Hippocampal formation (tissue), 2 donors: ENCODE measurements at places on chromosomes 12 and 14.

- DNase-seq, result no peak
Measured at GRCh38 chr14:33611405-33612196, 339.3 kb downstream of the EGLN3 start.

- DNase-seq, result no peak
Measured at GRCh38 chr14:32186248-32186647, 15.6 kb upstream of the RNU6-7 start.

DNA sequence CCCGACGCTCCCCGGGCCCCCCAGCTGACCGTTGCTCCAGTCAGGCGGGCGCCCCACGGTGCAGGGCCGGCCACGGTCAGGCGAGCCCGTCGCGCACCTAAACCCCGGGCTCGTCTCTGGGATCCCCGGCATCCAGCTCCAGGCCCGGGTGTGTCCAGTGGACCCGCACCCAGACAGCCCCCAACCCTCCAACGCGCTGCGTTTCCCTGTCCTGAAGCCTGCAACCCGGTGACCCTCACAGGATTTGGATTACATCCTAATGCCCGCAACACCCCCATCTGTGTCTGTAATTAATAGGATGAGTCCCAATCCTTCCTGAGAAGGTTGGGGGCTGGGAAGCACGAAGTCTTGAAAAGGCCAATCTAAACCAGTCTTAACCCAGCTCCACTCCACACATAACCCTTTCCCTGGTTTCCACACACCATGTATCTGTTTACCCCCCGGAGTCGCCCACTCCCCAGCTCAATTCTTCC, 10.4 kb downstream of the CPNE6 start:
- DNase-seq, result no peak

GRCh38 chr14:30573966-30574365, 15.0 kb downstream of the G2E3 start:
- no peak for DNase-seq

DNA sequence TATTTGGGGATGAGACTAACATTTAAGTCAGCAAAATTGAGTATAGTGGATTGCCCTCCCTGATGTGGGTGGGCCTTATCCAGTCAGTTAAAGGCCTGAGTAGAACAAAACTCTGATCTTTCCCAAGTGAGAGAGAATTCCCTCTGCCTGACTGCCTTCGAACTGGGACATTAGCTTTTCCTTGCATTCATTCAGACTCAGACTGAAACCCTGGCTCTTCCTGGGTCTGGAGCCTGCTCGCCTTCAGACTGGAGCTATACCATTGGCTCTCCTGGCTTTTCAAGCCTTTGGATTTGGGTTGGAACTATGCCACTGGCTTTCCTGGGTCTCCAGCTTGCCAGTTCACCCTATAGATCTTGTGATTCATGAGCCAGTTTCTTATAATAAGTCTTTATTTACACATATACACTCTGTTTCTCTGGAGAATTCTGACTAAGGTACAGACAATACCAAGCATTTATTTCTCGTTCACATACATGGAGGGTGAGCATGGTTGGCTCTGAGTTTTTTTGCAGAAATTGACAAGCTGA, 296.5 kb downstream of the ERC1 start:
- DNase-seq, result no peak

GRCh38 chr12:2739832-2740641, 54.7 kb upstream of the FKBP4 start:
- DNase-seq, result peak; percentile 9

DNA sequence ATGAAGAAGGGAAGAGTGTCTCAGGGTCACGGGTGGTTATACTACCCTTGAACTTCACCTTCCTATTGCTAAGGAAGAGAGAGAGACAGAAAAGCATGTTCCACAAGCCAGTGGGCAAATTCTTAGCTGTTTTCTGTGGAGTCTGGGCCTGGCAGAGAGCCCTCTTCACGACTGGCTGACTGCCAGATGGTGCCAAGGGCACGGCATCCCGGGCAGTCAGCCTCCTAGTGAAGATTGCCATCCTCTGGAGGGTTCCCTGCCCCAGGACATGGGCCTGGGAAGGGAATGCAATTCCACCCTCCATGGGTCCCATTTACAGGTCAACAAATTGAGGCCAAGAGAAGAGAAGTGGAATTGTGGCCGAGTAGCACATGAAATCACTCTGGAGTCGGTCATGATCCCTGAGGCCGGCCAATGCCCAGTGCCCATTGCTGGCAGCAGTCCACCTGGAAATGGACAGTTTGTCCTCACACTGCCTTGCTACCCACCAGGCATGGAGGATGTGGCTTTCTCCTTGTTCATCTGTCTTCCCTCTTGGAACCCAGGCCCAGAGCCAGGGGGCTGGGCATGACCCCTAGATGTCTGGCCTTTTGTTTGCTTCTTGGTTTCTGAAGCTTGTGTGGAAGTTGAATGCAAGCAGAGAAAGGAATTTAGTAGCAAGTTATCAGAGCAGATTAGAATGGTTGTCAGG, 9.9 kb downstream of the TUNAR start:
- peak; percentile 10 for DNase-seq

DNA sequence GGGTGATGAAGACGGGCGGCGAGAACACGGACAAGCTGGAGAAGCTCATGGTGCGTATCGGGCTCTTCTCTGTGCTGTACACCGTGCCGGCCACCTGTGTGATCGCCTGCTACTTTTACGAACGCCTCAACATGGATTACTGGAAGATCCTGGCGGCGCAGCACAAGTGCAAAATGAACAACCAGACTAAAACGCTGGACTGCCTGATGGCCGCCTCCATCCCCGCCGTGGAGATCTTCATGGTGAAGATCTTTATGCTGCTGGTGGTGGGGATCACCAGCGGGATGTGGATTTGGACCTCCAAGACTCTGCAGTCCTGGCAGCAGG, 1.9 kb downstream of the FZD10 start:
- no peak for DNase-seq

DNA sequence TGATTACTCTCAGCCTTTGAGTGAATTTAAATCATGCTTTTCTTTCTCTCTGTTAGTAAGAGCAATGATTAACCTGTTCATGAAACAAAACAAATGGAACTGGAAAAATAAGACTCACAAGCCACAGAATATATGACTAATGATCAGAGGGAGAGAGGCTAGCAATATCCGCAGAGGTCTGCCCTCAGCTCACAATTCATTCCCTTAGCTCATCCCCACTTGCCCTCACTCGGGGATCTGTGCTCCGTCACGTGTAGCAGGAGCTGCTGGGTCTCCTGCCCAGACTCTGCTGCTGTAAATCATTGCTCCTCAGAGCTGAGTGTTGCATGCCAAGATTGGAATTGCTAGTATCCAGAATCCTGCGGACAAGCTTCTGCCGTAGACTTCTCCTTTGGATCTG, 53.1 kb upstream of the GNG2 start:
- no peak for DNase-seq

DNA sequence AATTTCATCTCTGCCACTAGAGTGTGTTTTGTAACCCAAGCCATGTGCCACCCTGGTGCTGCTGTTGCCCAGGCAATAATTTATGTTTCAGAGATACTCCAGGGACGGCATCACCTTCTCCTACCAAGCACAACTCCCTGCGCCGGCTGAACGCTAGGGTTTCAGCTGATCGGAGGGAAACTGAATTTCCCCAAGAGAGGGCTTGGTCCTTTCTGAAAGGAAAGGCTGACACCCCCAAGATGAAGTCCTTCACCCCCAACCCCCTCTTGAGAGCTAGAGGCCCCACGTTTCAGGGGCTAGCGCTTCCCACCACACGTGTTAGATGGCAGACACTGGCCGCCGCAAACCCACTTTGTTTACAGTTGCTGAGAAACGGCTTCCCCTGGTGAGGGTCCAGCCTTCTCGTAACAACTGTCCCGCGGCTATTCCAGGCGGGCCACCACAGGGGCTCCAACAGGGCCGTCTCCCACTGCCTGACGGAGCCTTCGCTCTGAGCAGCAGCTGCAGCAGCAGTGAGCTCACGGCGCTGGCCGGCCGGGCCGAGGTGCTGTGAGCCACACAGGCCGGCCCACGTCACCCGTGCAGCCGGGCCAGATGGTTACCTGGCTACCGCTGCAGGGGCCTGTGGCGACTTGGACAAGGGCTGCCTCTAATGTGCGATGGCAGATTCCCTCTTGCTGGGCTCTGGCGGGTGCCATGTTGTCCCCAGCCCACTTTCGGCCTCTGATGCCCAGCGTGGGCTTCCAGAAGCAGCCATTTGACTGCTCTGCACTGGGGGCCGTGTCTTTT, 66.4 kb downstream of the TESC start:
- DNase-seq, result no peak

DNA sequence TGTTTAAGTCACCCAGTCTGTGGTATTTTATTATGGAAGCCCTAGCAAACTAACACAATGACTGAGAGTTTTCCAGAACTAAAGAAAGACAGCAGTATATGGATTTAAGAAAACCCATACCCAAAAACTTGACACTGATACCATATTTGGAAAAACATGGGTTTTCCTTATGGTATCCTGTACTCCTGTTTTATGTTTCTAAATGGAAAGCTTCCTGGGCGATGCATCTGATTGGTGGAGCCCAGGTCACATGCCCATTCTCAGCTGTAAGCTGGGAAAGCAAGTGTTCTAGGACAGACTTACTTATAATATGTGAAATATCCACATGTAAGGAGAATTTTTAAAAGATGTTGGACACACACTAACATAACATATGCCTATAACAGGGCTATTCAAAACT, 4.5 kb upstream of the RNASE4 start:
- no peak for DNase-seq

GRCh38 chr12:119594772-119595445, 1.3 kb downstream of the TMEM233 start:
- DNase-seq, result no peak

- no peak for DNase-seq
Measured at GRCh38 chr12:12505544-12506495, 56.8 kb downstream of the DUSP16 start.

- no peak for DNase-seq
Measured at GRCh38 chr14:49893309-49894213, 679 bp downstream of the ARF6 start.

GRCh38 chr14:52949711-52950409, 990 bp downstream of the FERMT2 start:
- peak; percentile 55 for DNase-seq

GRCh38 chr12:130401703-130402102, 64.0 kb downstream of the PIWIL1 start:
- DNase-seq, result no peak

- DNase-seq, result no peak
Measured at GRCh38 chr12:28156804-28157203, 33.5 kb upstream of the CCDC91 start.

- no peak for DNase-seq
Measured at GRCh38 chr12:107684990-107685359, 624 bp upstream of the PWP1 start.

DNA sequence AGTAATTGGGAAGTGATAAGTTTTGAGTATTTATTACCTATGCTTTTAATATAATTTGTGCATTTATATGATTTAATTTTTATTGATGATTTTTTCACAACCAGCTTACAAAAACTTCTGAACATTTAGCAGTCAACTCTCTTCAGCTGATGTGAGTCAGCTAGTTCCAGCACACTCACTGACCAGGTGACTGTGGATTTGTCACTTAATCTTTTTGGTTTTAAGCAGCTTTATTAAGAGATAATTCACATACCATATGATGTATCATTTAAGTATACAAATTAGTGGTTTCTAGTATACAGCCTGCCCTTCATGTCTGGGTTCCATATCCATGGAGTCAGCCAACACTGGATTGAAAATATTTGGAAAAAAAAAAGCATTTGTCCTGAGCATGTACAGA, 103.5 kb downstream of the SYNE2 start:
- no peak for DNase-seq

GRCh38 chr12:101995684-101996083, 66.1 kb downstream of the WASHC3 start:
- no peak for DNase-seq

DNA sequence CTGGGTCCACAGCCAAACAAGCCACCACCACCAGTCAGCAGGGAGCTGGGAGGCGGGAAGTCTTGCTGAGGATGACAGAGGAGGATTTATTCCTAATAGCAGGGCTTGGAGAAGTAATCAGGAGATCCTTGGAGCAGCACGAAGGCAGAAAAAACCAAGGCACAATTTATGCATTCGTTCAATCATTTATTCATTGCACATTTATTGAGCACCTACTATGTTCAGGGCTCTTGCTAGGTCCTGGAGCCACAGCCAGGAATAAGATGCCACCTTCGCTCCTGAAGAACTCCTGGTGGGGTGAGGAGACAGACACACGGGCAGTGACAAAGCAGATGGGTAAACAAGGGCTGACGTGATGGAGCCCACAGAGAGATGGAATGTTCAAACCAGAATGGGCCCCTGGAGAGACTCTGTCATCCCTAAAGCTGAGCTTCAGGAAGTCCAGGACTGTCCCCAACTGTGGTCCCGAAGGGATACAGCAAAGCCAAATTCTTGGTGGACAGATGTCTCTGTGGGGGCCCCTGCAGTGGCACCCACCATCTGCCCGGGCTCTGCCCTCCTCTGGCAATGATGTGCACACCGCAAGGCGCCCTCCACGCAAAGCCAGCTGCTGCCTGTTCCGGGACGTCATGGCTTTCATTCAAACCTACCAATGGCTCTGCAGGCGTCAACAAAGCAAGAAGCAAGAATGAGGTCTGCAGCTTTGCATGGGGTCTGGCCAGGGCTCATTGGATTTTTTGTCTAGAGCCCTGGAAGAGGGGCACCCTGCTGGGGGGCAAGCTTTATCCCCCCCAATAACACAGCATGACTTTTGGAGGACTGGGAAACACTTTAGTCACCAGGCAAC, 3.0 kb upstream of the TESC start:
- no peak for DNase-seq

GRCh38 chr12:121811434-121812319, 7.9 kb downstream of the SETD1B start:
- DNase-seq, result no peak

GRCh38 chr14:25828562-25828961, 769.3 kb downstream of the NOVA1 start:
- DNase-seq, result no peak

DNA sequence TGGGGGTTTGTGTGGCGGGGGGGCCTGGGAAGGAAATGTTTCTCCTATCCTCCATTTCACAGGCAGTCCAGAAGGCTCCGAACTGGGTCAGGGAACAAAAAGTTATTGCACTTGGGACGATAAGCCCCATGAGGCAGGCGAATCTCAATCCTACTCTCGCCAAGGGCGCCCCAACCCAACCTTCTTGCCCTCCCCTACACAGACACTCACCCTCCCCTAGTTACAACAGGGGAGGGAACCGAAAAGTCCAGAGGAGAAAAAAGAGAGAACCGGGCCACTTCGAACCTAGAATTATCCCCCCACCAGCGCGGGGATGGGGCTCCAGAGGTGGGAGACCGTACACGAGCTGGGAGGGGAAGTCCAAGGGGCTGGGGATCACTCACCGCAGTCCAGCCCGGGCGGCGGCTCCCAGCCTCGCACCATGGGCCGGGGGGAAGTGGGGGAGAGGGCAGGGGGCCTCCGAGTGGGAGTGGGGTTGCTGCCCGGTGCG, 357 bp downstream of the HOMEZ start:
- DNase-seq, result no peak
